ENCODE measurements at places on chromosomes 12 and 14.
A peak's percentile ranks its signal among the peaks of the same experiment; 100 is the strongest.

DNA sequence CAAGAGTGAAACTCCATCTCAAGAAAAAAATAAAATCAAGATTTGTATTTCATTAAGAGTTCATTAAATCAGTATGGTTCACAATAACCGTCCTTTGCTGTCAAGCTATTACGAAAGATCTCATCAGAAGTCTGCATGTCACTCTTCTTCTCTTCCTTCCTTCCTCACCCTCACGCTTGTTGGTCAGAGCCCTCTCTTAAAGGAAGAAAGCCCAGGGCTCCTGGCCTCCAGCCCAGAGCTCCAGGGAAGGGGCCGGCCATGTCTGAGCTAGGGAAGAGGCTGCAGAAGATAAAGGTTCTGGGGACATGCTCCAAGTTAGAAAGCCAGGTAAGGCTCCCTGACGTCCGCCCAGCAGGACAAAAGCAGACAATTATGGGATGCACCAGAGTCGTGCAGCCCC lies 43.1 kb upstream of the DLK1 start:
- DNase-seq, result no peak

- DNase-seq, result no peak
Observed at GRCh38 chr14:38394064-38394463, 138.2 kb upstream of the CLEC14A start.

DNA sequence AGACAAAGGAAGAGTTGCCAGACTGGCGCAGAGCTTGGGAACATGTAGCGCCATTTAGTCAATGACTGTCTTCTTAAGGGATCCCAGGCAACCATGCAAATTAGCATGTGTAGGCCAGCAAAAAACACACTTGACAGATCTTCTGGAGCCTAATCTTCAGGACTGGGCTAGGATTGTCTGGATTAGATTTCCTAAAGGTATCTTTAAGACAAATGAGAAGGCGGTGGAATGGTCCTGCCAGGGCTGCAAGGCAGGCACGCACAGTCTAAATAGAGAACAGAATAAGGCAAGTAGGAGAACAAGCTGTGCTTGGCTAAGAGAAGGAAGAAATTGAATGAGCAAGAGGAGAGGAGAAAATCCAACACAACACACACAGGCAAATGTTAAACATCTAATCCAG lies 80.0 kb downstream of the CIT start:
- no peak for DNase-seq

GRCh38 chr14:105387530-105387922 lies 10.8 kb upstream of the TEX22 start:
- DNase-seq, result no peak

DNA sequence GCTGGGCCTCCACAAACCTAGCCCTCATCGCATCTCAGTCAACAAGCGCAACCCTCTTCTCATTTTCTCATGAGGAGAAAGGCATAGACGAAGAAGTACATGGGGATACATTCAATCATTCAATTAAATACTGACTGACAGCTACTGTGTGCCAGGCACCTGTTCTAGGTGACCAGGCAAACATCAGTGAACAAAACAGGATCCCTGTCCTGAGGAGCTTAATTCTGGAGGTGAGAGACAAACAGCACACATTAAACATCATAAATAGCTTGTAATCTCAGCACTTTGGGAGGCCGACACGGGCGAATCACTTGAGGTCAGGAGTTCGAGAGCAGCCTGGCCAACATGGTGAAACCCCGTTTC lies 362 bp upstream of the ACYP1 start:
- DNase-seq, result no peak

DNA sequence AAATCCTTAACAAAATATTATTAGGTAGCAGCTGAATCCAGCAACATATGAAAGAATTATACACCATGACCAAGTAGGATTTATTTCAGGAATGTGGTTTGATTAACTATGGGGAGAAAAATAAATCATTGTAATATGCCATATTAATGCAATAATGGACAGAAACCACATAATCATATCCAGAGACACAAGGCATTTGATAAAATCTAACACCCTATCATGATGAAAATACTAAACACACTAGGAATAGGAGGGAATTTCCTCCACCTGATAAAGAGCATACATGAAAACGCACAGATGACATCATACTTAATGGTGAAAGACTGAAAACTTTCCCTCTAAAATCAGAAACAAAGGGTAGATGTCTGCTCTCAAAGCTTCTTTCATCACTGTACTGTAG lies 238.9 kb downstream of the PHLDA1 start:
- DNase-seq, result no peak

- peak; percentile 52 for DNase-seq
Observed at GRCh38 chr14:90397425-90398314, 841 bp downstream of the CALM1 start.

DNA sequence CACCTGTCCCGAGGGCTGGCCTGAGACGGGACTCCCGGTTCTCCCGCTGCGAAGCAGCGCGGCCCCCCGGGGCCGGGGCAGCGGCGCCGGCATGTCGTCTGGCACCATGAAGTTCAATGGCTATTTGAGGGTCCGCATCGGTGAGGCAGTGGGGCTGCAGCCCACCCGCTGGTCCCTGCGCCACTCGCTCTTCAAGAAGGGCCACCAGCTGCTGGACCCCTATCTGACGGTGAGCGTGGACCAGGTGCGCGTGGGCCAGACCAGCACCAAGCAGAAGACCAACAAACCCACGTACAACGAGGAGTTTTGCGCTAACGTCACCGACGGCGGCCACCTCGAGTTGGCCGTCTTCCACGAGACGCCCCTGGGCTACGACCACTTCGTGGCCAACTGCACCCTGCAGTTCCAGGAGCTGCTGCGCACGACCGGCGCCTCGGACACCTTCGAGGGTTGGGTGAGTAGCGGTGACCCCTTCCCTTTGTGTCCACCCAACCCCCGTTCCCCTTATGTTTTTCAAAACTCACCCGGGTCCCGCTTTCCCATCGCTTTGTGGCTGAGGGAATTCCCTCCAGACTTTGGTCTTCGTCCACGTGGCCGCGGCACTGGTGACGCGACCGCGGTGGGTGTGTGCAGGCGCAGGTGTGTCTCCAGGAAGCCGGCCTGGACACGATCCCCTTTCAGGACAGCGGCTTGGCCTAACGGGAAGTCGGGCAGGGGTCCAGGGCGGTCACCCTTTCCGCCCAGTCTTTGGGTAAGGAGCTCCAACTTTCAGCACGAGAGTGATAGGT lies 826 bp downstream of the PRKCH start:
- DNase-seq, result no peak

DNA sequence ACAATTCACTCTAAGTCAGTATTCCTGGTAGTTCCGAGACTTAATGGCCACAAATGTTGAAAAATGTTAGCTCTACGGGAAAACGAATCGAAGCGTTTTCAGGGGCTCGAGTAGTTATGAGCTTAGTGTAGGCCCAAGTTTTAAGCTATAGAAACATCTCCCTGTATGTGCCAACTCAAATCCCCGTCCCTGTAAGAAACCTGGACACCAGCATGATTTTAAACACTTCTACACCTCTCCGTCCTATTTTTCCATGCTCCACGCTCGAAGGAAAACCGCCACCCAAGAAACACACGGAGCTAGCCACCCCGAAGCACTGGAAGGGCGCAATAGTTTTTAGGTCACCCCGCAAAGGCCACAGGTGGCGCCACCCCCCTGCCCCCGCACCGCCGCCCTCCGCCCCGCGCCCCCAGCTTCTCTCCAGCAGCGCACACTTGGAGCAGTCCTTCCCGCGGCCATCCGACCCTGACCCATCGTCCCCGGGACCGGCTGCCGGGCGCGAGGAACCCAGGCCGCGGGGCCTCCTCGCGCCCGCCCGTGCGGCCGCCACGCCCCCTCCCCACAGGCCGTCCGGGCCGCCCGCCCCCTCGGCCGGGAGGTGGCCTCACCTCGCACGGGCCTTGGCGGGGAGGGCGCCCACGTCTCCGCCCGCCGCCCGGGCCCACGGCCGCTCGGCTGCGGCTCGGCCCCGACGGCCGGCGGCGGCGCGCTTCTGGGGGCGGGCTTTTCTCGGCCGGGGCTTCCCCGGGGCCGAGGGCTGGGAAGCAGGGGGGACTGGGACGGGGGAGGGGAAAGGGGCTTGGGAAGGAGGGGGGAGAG lies 522 bp downstream of the R3HDM2 start:
- peak; percentile 58 for DNase-seq

DNA sequence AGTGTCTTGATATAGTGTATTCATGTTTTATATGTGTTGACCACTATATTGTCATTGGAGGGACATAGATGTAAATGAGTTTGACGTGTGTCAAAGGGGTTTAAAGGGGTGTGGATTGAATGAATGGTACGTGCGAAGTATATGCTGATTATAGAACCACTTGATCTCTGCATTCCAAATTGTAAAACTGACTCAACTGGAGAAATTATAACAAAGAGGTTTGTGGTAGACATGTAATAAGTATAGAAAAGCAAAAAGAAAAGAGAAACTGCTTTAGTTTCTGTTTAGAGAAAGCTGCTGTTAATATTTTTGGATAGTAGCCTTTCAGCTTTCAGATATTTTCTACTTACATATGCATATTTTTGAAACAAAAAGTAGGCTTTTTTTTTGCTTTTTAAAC lies 8.9 kb upstream of the MYRFL start:
- DNase-seq, result no peak

DNA sequence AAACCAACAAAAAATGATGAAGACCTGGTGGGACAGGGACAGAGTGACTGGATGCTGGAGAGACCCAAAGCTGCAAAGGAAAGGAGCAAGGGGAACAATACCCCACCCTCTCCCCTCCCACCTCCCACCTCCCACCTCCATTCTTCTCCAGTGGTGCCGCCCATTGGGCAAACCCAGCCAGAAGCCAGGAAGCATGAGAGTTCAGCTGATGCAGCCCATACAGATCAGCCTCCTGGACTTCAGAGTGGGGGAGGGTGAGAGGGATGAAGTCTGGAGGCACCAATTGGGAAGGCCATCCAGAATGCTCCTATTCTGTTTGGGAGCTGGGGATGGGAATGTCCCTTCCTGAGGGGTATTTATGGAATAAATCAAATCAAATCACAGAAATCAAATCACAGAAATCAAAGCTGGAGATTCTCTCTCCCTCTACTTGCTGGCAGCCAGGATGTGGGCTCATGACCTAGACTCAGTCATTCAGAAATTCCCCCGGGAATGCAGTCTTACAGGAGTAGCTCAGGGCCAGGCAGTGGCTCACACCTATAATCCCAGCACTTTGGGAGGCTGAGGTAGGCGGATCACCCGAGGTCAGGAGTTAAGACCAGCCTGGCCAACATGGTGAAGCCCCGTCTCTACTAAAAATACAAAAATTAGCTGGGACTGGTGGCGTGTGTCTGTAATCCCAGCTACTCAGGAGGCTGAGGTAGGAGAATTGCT lies 31.1 kb downstream of the IRF2BPL start:
- DNase-seq, result no peak

DNA sequence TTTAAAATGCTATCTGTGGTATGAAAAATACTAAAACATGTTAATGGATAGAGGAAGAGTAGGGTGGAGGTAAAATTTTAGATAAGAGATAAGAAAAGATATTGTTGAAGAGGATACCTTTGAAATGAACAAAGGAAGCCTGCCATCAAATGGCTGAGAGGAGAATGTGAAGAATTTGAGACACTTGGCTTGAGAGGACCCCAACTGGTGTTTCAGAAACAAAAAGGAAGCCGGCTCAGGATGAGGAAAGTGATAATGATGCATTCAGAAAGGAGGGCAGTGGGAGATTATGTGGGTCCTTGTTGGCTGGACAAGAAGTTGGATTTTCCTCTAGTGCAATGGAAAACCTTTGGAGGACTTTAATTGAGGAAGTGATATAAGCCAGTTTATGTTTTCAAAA lies 264.4 kb downstream of the DUSP6 start:
- no peak for DNase-seq

DNA sequence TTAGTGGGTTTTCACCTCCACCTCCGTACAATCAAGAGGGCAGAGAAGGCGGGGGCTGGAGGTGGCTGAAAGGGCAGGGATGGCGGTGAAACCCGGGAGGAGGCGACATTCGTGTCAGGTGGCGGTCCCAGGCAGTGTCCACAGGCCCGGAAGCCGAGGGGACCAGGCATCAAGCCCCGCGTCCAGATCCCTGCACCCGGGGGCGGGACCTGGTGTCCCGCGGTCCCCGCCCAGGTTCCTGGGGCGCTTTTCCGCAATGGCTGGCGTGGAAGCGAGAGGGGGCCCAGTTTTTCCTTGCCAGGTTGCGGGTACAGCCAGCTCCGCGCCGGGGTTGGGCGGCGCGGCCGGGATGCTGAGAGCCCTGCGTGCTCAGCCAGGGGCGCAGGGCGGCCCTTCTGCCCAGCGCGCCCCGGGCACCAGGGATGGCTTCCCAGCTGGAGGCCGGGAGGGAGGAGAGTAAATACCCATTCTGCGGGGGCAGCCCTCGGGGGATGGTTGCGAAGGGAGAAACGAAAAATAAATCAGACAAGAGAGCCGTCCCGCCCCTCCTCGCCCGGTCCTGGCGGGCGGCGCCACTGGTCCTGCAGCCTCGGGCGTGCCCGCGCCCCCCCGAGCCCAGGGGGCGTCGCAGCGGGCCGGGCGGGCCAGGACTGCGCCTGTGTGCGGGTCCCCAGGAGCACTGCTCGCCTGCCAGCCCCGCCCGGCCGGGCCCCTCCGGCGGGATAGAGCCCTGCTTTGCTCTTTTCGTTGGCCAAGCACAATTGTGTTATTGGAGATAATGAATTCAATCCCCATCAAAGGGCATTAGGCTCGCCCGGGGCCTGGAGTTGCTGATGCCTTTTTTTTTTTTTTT lies 11.5 kb downstream of the FOXA1 start:
- no peak for DNase-seq

- no peak for DNase-seq
Observed at GRCh38 chr12:125412506-125412905, 347.3 kb downstream of the AACS start.

DNA sequence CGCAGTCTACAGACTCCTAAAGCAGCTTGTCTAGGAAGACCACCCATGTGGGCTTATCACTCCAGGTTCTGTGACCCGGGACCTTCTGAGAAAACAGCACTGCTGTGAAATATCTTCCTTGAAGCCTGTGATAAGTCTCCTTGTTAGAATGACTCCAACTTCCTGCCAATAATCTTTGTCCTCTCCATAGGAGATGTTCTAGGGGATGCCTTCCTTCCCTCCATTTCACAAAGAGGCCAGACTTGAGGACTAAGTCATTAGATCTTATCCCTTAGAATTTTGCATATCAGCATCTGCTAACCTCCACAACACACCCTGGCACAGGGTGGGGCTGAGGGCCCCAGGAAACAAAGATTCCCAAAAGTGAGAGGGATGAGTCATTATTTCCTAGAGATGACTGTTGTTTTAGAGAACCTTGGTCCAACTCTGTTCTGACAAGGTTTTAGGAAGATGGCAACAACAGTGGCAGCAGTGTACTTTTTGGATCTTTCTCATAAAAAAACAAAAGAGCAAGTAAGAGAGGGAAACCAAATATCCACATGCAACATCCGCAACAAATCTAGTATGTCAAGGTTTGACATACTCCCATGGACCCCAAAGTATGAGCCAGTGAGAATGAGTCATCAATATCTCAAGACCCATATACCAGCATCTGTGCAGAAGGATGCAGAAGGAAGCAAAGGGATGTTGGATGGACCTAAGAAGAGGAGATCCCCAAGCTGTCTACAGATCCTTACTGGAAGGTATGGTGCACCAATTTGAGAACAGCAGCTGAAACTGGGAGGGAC lies 6.0 kb downstream of the LTB4R start:
- DNase-seq, result no peak

GRCh38 chr14:67674480-67675218 lies at the start of gene VTI1B:
VTI1B (minus strand) TSS chr14:67674632; CDS start chr14:67674489, 143 bp downstream.
- peak; percentile 20 for DNase-seq

Measured in SW 1271 (cell line).